ENCODE measurements at places on chromosomes 6 and 20.

GRCh38 chr6:31354864-31355582, 2.0 kb downstream of the HLA-B start:
- DNase-seq, result no peak

GRCh38 chr6:49733680-49734079, 10.5 kb downstream of the CRISP3 start:
- no peak for DNase-seq

DNA sequence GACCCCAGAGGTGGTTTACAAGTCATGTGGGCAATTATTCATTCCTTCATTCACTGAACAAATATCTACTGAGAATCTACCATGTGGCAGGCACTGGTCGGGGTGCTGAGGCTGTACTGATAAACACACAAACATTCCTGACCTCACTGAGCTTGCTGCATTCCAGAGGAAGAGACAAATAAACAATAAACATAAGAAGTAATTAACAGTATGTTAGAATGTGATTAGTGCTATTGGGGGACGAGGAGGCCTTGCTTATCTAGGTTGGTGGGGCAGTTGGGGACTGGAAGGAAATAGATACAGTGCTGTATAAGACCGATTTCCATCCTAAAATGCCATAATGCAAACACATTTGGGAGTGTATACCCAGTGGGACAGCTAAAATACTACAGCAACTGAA, 44.1 kb downstream of the MAK start:
- no peak for DNase-seq

DNA sequence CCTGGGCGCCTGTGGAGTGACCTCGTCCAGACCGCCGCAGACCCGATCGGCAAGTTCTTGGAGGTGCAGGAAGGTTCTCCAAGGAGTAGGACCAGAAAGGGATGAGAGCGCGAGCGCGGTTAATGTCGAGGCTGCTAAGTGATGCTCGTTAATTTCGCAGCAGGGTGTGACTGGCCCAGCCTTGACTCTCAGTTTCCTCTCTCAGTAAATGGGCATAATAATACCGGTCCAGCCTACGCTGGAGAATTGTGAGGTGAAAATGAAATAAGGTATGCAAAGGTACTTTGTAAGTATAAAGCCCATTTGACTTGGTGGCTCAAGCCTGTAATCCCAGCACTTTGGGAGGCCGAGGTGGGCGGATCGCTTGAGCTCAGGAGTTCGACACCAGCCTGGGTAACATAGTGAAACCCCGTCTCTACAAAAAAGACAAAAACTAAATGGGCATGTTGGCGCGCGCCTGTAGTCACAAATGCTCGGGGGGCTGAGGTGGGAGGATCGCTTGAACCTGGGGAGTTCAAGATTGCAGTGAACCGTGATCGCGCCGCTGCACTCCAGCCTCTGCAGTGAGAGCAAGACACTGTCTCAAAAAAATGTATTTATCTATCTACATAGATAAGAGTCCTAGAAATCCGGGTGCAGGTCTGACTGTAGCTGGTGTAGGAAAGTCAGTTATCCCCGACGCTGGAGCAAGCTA, 634 bp upstream of the BTBD9 start:
- peak; percentile 88 for DNase-seq

- no peak for DNase-seq
Measured at GRCh38 chr6:118324116-118324515, 224.0 kb upstream of the PLN start.

DNA sequence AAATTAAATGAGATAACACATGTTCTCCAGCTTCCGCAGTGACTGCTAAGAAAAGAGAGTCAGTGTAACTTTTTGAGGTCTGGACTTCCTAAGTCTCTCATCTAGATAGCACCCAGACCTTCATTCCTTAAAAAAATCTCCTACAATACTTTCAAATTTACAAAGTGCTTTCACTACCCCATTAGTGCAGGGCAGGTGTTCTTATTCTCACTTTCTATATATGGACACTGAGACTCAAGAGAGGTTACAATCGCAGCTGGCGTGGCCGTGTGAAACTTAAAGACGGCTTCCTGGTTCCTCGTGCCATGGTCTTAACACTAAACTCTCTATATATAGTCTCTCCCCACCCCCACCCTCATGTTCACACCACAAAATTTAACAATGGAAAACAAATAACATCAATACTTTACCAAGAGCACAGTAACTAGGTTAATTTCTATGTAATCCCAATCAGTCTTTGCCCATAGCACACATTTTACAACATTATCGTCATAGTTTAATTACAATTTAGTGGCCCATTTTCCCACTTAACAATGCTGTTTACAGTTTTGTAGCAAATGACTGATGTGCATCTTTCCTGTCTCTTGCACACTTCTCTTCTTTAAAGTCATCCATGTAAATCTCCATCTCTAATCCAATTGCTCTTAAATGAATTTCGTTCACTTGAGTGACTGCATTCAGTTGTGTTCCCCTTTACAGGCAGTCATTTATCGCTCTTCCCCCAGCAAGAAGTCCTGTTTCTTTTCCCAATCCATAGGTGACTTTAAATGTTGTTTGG, 78.8 kb upstream of the ARID1B start:
- no peak for DNase-seq

GRCh38 chr6:125098253-125098652, 55.3 kb upstream of the TPD52L1 start:
- no peak for DNase-seq

- DNase-seq, result no peak
Measured at GRCh38 chr6:138598562-138599173, 99.4 kb upstream of the NHSL1 start.

GRCh38 chr6:26196846-26197635, 109.8 kb downstream of the HFE start:
- DNase-seq, result peak; percentile 89

DNA sequence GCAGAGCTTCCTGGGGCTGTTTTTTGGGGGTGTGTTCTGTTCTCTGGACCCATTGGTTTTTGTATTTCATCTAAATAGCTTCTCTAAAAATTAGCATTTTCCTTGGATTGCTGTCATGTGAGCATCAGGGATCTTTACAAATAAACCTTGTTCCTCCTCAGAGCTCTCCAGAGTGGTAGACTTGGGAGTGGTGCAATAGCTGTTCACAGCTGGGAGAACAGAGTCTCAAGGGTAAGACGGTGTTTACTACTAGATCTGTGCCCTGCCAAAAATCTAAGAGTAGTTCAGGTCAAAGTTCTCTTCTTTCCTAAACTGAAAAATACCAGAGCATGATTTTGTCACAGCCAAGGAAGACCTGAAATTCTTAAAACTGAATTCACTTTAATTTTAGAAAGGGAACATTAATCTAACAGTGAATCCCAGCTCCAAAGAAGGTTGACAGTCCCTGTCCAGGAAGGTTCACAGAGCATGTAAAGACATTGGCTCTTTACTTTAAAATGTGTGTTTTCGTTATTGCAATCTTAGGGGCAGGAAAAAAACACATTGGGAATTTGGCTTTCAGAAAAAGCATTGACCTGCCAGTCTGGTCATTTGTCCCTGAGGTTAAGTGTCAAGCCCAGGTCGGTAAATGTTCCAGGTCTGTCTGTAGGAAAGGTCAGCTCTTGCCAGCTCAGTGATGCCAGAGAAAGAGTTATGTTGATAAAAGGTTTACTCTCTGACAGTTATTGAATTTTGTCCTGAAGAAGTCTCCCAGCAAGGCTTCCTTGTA, 43.3 kb downstream of the VAPB start:
- no peak for DNase-seq

GRCh38 chr6:41470029-41470330, 76.2 kb upstream of the FOXP4 start:
- no peak for DNase-seq

DNA sequence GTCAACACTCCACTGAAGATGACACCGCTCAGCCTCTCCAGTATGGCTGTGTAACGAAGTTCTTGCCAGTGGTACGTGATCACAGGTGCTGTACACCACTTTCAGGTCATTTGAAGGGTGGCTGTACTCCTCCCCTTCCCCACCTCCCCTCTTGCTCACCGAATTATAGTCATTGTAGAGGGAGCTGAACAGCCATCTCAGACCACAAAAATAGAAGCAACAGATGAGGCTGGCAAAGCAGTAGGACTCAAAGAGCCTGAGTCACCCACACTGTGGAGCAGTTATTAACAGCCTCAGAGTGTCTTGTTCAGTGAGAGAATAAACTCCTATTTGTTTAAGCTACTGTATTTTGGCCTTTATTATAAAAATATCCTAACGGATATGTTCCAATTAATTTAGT, 192.5 kb upstream of the MCHR2 start:
- DNase-seq, result peak; percentile 74

GRCh38 chr20:18971121-18971520, 157.5 kb downstream of the SCP2D1 start:
- no peak for DNase-seq

GRCh38 chr20:16955971-16956370, 207.8 kb downstream of the OTOR start:
- no peak for DNase-seq
